ENCODE measurements at places on chromosomes 5 and 9.

- no peak for DNase-seq
These were observed 245.7 kb upstream of the IRX2 start for GRCh38 chr5:2997179-2997578.

GRCh38 chr5:97534166-97534565 lies 351.1 kb upstream of the RIOK2 start:
- DNase-seq: no peak

DNA sequence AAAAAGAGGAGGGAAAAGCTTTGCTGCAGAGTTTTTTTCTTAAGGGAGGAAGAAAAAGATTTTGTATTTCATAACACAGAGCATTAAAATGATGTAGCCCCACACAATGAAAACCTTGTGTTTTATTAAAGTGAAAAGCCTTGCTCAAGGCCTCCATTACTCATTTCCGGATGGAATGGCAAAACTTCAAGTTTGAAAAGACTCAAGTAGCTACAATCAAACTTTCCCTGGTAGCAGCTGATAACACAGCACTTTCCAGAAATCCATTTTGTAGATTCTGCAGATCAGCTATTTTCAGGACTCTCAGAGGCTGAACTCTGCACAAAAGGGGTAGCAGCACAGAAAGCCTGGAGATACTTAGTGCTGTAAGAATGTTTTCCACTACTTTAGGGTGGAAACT lies 374.8 kb downstream of the NFIB start:
- DNase-seq: no peak

DNA sequence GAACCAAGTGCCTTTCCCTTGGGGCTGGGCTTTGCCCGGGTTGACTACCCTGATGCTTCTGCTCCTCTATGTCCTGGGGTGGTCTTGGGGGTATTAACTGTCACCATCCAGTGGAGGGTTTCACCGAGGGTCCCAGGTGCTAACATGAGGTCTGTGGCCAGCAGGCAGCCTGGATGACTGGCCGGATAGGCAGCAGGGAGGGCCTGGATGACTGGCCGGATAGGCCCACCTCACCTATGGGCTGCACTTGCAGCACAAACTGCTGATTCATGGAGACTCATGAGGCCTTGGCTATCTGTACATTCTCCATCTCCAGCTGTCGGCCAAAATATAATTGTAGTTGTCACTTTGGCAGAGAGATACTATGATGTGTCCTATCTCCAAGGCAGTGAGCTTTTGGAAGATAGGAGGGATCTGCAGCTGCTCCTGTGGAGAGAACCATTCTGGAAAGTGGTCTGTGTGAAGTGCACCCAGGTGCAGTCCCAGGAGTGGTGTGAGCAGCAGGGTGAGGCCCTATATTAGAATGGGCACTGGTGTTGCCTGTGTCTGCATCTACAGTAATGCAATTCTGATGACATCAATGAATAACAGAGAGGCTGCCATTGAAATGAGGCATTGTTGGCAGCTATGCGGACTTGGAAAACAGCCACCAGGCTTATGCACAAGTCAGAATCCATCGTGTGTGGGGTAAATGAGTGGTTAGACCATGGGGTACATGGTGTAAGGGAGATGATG lies 26.3 kb upstream of the CDKN2AIPNL start:
- no peak for DNase-seq

- DNase-seq: no peak
These were observed 99.7 kb upstream of the KIF2A start for GRCh38 chr5:62206150-62206829.

DNA sequence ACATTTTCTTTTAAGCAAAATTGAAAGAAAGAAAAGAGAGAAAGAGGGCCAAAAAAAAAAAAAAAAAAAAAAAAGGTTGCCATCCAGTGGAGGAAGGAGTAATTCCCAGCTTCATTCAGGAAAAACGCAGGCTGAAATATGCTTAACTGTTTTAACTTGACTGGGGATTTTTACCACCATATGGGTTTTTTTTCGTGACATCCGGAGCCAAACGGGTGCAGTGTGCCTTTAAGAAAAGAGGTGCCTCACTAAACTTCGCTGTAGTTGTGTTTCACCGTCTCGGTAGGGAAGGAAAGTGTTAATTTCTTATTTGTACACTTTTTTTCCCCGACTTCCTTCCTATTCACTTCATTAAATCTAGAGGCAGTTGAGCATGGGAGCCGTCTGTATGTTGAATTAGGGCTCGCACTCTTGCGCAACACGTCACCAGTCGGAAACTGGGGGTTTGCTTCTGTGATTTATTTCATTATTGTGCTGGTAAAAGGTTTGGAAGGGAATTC lies 143.0 kb downstream of the SMARCA2 start:
- no peak for DNase-seq

GRCh38 chr9:125861405-125862058 lies 114.4 kb downstream of the PBX3 start:
- no peak for DNase-seq

DNA sequence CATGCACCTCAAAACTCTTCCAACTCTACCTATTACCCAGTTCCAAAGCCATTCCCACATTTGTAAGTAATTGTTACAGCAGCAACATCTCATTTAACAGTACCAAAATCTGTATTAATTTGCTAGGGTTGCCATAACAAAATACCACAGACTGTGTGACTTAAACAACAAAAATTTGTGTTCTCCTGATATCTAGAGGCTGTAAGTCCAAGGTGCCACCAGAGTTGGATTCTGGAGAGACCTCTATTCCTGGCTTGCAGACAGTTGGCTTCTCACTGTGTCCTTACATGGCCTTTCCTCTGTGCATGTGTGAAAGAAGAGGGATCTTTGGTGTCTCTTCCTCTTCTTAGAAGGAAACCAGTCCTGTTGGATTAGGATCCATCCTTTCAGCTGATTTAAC lies 203.8 kb upstream of the PIK3R1 start:
- no peak for DNase-seq

- DNase-seq: no peak
These were observed 58.9 kb upstream of the ATG10 start for GRCh38 chr5:81912933-81913332.

- DNase-seq: no peak
These were observed 66.1 kb downstream of the RAI14 start for GRCh38 chr5:34722183-34722582.
